Activated CD4-positive, alpha-beta T cell treated with anti-CD3 and anti-CD28 coated beads for 1 hour (primary cell): ENCODE measurements at places on chromosomes 12 and 14.

- no peak for DNase-seq
These were observed 6.7 kb downstream of the GLTP start for GRCh38 chr12:109873653-109874052.

GRCh38 chr12:49537231-49537751 is 1.5 kb upstream of the KCNH3 start:
- DNase-seq, result no peak

- DNase-seq, result no peak
These were observed 61.7 kb upstream of the ST8SIA1 start for GRCh38 chr12:22396253-22396652.

GRCh38 chr14:36511981-36512584 is 7.9 kb downstream of the NKX2-1 start:
- DNase-seq, result no peak

GRCh38 chr12:94867066-94867855 is 136.2 kb downstream of the NDUFA12 start:
- DNase-seq, result no peak

GRCh38 chr12:57467915-57468314 is 8.3 kb downstream of the GLI1 start:
- DNase-seq, result no peak

DNA sequence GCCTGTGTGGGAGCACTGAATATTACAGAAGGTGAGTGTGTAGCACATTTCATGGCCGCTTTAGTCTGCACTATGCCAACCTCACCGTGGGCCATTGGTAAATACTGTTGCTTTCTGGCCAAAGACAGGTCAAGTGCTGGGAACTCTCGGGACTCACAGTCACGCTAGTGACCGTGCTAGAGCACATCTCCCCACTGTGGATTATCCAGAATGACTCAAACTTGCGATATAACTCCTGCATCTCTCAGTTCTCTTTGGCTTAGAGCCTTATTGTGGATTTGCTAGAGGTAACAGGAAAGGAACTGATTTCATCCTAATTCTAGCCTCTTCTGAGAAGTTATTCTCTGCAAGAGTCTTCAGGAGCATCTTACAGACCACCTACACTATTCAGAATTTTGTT is 86.5 kb downstream of the DAD1 start:
- DNase-seq, result no peak

- DNase-seq, result no peak
These were observed 1095.7 kb downstream of the FLRT2 start for GRCh38 chr14:86625637-86626036.

DNA sequence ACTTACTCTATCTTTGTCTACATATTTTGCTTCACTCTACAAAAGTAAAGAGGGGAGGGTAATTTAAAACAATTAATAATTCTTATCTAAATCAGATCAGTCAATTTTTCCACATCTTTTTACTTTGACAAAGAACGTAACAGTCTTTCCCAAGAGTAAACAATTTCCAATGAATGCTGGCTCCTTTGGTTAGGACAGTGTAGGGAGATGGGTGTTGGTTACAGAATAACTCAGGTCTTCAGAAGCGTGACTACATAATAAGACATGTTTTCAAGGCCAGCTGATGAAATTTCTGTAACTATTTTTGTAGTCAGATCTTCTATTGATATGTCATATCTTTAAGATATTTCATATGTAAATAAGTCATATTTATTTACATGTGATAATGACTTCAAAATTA is 183.0 kb upstream of the CAND1 start:
- no peak for DNase-seq

DNA sequence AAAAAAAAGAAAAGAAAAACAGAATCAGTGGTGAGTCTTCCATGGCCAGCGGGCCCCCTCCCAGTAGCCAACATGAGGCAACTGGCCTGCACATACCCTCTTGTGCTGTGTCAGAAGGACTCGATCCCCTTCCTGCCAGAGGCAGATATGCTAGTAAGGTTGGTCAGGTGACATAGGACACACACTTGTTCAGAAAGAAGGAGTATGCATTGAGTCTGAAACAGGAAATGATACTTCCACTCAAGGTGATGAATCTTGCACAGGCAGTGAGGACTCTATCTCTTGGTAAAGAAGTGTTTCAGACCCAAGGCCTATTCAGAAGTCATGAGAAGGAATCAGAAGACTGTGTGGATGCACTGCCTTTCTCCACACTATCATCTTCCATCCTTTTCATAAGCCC is 269.7 kb upstream of the FAR2 start:
- DNase-seq, result no peak

GRCh38 chr12:103917873-103918272 is 12.3 kb upstream of the HSP90B1 start:
- no peak for DNase-seq

- DNase-seq, result no peak
These were observed 2.3 kb downstream of the METTL1 start for GRCh38 chr12:57769594-57769993.

- no peak for DNase-seq
These were observed 13.0 kb upstream of the PCED1B start for GRCh38 chr12:47066278-47067025.

- no peak for DNase-seq
These were observed 17.1 kb downstream of the DNAL1 start for GRCh38 chr14:73661872-73662271.

DNA sequence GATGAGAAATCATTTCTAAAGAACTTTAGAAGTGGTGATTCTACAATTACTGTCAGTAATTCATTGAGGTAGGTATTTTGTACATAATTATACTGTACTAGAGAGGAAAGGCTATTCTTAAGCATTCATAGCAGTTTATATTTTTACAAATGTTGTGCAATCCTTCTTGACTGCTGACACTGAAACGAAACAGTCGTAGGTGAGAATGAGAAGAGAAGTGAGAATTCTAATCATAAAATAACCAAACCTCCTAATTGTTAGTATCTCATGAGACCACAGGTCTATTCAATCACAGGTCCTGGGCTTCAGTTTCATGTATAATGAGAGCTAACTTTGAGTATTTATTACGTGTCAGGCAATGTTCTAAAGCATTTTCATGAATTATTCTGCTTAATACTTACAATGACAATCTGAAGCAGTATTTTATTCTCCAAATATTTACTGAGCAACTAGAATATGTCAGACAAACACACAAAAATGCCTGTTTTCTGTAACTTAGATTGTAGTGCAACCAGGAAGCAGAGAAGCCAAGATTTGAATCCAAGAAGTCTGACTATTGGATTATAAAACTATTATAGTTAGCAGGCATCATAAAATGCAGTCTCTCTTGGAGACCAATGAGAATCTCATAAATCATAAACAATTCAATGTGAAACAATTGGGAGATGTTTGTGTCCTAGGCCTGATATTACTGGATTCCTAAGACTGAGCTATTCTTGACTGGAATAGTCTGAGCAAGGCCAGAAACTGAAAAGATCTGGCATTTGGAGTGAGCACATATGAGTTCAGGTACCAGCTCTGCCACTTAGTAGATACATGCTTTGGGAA is 24.3 kb downstream of the RERG start:
- DNase-seq, result no peak

DNA sequence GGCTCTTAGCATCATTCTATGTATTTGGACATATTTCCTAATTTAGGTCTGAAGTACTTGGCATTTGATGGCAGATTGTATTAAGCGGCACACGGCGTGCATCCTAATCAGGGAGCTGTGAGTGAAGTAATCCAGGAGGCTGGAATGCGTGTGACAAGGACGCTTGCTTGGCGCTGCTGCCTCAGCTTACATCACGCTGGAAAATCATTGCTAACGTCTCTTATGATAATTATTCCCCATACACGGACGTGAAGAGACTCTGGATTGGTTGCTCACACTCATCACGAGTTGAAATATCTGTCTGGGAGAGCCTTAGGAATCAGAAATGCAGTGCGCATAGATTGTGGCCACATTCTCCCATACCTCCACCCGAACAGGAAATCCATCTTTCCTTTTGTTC is 85.3 kb downstream of the FBXW8 start:
- no peak for DNase-seq

GRCh38 chr12:127414636-127415035 is 852.3 kb upstream of the TMEM132C start:
- DNase-seq, result no peak

- DNase-seq, result no peak
These were observed 16.0 kb upstream of the RFX4 start for GRCh38 chr12:106566771-106567170.

- peak; percentile 48 for DNase-seq
These were observed at the start of gene B4GALNT1 for GRCh38 chr12:57632958-57633840. TSS of gene B4GALNT1 (minus strand) at chr12:57633201. CDS start at chr12:57632132, 1,069 bp downstream.

DNA sequence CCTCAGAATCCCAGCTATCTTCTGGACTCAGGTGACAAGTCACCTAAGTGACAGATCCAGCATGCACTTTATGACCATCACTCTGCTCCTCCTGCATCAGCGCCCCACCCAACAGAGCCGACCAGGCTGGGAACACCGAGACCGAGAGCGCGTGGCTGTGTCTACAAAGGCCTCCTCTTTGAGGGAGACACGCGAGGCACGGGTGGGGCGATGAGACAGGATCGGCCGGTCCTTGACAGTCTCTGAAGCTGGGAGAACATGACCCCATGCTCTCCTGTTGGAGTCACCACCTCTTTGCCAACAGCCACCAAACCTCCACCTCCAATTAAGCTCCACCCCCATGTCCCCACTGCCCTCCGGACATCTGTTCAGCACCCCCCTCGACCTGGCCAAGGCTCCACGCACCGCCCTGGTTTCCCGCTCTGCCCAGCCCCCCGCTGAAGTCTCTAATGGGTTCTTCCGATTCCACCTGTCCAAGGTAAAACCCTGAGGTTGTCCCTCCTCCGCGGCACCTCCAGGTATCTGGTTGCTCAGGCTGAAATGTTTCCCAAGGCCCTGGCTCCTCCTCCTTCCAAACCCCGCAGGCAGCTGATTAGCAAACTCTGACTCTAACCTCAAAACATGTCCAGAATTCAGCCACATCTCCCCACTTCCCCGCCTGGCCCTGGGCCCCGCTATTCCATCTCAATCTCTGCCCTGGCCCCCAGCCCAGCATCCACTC is 31.5 kb downstream of the HSP90AA1 start:
- no peak for DNase-seq

GRCh38 chr14:90475298-90475697 is 78.5 kb downstream of the CALM1 start:
- no peak for DNase-seq
